Inflammatory macrophage treated with lipopolysaccharide for 1 hour (primary cell): ENCODE measurements at places on chromosomes 6 and 20.
A peak's percentile ranks its signal among the peaks of the same experiment; 100 is the strongest.

GRCh38 chr6:44335631-44336030 lies 6.8 kb upstream of the SPATS1 start:
- DNase-seq = no peak

DNA sequence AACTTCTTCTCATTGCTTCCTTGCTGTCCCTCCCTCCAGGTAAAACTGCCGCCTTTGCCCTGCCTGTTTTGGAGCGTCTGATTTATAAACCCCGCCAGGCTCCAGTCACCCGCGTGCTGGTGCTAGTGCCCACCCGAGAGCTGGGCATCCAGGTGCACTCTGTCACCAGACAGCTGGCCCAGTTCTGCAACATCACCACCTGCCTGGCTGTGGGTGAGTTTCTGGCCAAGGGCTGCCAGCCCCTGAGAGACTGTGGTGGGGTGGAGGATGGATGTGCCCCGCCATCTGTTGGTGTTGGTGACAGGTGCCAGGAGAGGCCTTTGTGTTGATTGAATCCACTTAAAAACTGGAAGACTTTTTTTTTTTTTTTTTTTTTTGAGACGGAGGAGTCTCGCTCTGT lies 9.5 kb downstream of the DDX27 start:
- DNase-seq = no peak

GRCh38 chr6:7770111-7770510 lies 44.2 kb downstream of the BMP6 start:
- DNase-seq = no peak

DNA sequence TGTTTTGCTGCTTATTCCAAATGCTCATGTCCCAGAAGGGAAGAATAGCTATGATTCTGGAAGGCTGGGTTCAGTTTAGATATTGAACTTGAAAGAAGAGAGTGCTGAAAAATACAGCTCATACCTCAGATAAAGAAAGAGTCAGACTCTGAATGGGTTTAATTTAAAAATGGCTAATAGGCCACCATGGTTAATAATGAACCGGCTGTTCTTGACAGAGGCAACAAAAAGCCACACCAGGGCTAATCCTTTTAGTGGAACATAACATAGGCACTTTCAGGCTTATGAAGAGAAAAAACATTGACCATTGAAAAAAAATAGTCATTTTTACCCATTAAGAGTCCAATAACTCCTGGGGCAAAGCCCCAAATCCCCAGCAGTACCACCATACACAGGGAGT lies 59.4 kb downstream of the TNFRSF21 start:
- DNase-seq = no peak

DNA sequence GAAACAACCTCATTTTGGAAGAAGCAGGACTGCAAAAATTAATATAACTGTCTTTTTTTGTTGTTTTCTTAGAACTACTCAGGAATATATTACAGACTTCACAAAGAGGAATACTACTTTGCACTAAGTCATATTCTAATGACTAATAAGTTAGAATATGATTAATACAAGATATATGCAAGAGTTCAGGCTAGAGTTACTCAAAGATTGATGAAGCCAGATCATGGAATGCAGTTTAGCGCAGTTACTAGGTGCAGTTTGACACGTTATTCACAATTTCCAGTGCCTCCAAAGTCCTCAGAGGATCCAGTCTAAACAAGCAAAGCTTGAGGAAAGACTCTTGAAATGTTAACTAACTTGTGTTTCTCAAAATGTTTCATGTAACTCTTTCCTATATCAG lies 1.2 kb upstream of the MYCT1 start:
- no peak for DNase-seq

- DNase-seq = no peak
Observed at GRCh38 chr6:24408719-24409410, 6.1 kb downstream of the MRS2 start.

- no peak for DNase-seq
Observed at GRCh38 chr20:50758992-50759391, 27.6 kb downstream of the PARD6B start.

- no peak for DNase-seq
Observed at GRCh38 chr6:134925800-134926199, 24.1 kb downstream of the ALDH8A1 start.

DNA sequence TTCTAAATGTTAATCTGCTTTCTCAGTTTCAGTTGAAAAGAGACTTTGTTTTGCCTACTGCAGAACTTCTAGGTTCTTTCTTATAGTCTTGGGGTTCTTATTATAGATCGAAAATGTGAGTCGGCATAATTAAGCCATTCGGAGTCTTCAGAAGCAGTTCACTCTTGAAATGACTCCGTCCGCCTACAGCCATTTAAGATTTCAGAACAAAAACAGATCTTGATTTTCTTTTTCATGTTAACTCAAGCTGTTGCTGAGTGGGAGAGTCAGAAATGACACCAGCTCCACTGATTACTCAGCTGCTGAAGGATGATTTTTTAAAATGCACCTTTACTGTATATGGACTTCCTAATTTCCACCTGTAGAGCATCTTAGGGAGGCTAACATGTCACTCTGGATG lies 15.9 kb downstream of the PRDM1 start:
- no peak for DNase-seq

DNA sequence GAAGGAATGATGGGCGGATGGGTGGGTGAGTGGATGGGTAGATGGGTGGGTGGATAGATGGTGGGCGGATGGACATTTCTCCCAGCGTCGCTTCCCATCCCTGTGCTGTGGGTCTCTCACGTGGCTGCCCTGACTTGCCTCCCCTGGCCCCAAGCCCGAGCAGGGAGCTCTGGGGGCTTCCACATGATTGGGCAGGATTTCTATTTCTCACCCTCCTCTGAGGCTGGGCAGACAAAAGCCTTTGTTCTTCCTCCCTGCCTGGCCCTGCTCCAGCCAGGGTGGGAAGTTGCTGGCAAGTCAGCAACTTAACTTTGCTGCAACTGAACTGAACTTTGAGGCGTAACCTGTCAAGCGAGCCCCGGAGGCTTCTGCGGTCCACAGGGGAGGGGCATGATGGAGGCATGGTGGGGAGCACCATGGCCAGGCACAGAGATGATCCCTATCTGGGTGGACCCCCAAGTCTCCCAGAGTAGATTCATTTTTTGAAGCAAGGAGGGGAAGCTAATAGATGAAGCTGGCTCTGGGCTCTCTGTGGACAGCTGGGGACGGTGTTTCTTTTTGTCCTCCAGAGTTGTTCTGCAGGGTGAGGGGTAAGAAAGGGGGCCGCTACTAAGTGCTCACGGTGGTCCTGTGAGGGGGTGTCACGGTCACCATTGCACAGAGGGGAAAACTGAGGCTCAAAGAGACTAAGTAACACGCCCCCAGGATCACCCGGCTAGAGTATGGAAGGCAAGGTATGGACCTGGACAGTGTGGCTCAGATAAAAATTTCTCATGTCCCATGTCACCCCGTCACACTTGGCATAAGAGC lies 140.1 kb downstream of the CEBPB start:
- DNase-seq = no peak

DNA sequence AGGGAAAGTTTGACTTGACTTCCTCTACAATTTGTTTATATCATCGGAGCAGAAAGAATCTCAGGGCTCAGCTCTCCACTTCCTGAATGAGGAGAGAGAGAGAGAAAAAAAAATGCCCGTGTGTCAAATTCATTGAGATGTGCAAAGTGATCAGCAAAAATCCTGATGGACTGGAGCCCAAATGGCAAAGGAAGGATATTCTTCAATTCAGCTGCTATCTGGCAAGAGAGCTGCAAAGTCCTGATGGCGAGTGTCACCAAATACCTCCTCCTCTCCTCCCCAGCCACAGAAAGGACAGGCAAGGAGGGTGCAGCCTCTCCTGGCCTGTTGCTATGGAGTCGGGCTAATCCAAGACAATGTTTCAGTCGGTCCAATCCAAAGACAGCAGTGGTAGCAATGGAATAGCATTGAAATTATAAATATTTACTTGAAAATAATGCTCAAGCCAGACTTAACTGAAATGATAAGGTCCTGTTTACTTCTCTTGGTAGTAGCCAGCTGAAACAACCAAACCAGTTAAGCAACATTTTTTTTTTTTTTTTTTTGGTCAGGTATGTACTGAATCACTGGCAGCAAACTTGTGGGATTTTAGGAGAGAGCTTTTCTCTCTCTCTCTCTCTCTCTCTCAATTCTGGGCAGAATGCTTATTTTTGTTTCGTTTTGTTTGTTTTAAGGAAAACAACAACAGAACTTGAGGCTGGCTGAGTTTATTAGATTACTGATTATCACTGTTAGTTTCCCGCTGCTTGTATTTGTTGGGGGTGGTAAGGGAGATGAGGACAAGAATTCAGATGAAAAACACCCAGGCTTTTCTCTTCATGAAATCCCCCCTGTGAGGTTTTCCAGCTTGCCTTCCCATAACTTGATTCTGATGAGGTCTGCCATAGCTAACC lies 204.2 kb downstream of the BCAS1 start:
- DNase-seq = peak; percentile 44

GRCh38 chr20:556984-557383 lies 13.4 kb upstream of the CSNK2A1 start:
- DNase-seq = no peak

DNA sequence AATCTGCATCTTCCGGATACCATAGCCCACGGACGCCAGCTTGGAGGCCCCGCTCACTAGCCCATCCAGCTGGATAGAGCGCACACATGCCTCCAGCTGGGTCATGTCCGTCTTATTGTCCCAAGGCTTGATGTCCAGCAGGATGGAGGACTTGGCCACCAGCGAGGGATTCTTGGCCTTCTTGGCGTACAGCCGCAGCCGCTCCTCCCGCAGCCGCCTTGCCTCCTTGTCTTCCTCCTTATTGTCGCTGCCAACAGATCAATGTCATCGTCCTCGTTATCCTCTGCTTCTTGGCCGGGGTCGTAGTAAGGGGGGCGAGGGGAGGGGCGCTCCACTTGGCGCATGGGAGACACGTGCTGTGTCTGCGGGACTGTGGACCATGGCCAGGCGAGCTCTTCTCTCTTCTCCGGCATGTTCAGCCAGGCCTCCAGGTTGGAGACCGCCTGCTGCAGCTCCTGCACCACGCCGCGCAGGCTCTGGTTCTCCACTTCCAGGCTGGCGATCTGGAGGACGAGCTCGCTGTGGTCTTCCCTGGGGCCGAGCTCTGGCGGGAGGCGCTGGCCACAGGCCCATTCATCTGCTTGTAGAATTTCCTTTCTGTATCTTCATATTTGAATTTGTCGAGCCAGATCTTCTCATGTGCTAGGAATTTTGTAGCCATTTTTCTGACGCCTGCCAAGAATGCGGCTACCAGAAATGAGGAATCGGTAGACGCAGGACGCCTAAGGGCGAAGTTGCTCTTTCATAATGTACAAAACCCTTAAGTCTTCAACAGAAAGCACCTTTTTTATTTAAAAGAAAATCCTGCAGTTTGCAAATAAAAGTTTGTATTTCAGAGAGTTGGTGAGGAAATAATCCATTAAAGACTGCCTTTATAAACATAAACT lies 60.1 kb upstream of the PTPRK start:
- no peak for DNase-seq

DNA sequence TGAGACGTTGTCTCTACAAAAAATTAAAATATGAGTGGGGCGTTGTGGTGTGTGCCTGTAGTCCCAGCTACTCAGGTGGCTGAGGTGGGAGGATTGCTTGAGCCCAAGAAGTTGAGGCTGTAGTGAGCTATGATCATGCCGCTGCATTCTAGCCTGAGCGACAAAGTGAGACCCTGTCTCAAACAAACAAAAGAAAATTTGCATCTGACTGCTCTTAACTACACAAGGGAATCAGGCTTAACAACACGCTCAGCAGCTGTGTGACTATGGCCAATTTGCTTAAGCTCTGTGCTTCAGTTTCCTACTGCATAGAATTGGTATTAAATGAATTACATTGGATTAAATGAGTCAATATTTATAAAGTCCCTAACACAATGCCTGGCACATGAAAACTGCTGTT lies 24.3 kb upstream of the MRPS10 start:
- no peak for DNase-seq

GRCh38 chr20:32536851-32537656 lies 48.1 kb downstream of the NOL4L start:
- DNase-seq = no peak

DNA sequence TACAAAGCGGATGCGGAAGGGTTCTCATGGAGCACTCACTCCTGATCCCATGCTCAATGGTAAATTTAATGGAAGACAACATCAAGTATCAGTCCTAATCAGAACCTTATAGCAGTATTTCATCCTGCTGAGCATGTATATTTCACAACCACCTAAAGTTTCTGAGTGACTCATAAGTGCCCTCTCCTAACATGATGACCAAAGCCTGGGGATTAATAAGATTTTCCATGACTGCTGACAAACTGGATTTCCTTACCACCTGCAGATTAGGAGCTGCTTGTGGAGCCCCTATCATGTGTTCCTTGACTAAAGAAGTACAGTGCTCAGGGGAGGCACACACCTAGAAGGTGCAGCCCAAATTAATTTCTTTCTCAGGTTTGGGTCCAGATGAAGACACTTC lies 112.8 kb downstream of the INSM1 start:
- DNase-seq = peak; percentile 21

GRCh38 chr6:14162826-14163225 lies 45.3 kb downstream of the CD83 start:
- DNase-seq = no peak

GRCh38 chr20:22729616-22730236 lies 145.4 kb upstream of the FOXA2 start:
- no peak for DNase-seq

DNA sequence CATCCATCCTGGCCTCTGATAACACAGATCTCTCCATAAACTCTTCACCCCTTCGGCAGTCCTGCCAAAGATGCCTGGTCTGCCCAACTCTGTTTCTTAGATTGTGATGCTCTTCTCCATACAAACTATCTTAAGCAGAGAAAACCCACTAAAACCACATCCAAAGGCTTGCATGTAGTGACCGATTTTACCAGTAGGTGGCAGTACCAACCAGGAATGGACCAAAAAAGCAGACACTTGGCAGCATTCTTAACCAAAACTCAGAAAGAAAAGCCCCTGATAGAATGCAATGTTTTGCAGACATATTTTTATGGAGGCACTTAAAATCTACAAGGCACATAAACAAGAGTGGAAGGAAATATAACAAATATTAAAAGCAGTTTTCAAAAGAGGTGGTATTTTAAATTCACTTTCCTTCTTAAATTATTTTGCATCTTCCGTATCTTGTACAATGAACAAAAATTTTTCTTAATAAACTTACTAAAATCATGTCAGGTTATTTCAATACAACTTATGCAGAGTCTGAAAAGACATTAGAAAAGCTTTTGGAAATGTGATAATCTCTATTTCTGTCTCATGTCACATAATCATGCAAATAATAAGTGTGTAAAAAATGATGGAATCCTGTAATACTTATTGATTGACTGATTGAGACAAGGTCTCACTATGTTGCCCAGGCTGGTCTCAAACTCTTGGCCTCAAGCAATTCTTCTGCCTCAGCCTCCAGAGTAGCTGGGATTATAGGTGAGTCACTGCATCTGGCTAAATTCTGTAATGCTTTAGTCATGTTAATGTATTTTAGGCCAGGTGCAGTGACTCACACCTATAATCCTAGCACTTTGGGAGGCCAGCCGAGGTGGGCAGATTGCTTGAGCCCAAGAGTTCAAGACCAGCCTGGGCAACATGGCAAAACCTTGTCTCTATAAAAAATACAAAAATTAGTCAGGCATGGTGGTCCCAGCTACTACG lies 29.4 kb downstream of the LRP11 start:
- DNase-seq = peak; percentile 92

GRCh38 chr6:106563614-106564013 lies 65.7 kb downstream of the RTN4IP1 start:
- no peak for DNase-seq
